NCI-H1694 (cell line): ENCODE measurements at places on chromosomes 3 and 15.

DNA sequence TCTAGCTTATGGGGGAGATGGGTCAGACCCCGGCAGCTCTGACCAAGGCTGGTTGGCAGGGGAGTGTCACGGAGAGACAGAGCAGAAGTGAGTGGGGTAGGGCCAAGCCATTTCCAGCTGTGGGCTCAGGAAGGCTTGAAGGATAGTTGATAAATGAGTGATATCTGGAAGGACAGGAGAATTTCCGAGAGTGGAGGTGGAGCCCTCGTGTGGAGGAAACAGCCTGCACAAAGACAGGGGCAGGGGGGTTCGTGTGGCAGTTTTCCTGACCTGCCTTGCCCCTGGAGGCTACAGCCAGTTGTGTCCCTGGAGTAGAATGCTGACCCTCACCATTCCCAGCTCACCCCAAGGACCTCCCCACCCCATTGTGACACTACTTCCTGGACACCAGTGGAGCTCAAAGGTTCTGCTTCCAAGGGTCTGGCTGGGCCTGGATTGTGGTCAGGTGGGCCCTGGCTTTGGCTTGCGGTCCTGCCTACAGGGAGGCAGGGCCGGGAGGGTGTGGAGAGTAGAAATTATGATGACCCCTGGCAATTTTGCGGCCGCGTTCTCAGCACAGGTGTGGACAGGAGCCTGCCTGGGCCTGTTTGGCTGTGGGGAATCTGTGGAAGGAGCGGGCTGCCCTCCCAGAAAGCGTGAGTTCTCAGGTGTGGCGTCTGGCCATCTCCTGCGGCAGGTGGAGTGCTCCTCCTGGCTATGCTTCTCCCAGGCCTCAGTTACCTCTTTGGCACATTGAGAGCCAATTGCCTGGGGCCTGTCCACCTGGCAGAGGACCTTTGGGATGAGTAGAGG lies at the start of gene SLC22A14:
SLC22A14 (plus strand) TSS at position 400 of the 792 bp plus-strand sequence. CDS start 23,733 bp downstream, outside the sequence.
- no peak for DNase-seq

GRCh38 chr3:138114431-138114918 lies 933 bp downstream of the DZIP1L start:
- no peak for DNase-seq

- no peak for DNase-seq
These were observed 538.1 kb downstream of the MAGI1 start for GRCh38 chr3:65500398-65501306.

GRCh38 chr3:38163117-38163840 lies 2.1 kb upstream of the OXSR1 start:
- DNase-seq: no peak

GRCh38 chr3:127427666-127428065 lies 139.8 kb upstream of the PRR20G start:
- no peak for DNase-seq

- no peak for DNase-seq
These were observed 459.5 kb downstream of the NR2F2 start for GRCh38 chr15:96790004-96790403.

DNA sequence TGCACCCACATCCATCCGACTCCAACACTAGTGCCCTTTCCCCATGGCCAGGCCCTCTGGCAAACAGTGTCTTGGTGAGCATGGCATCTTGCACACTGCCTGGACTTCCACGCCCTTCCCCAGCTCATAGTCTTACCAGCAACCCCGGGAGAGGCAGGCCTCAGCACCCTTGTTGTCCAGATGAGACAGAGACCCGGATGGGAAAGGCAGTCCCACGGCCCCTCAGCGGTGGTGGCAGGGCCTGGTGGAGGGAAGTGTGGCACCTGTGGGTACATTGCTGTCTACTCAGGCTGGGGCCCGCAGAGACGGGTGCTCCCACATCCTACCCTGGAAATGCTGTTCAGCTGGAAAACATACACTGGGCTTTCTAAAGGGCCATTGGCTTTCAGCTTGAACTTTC lies 28.4 kb downstream of the HDAC11 start:
- no peak for DNase-seq

DNA sequence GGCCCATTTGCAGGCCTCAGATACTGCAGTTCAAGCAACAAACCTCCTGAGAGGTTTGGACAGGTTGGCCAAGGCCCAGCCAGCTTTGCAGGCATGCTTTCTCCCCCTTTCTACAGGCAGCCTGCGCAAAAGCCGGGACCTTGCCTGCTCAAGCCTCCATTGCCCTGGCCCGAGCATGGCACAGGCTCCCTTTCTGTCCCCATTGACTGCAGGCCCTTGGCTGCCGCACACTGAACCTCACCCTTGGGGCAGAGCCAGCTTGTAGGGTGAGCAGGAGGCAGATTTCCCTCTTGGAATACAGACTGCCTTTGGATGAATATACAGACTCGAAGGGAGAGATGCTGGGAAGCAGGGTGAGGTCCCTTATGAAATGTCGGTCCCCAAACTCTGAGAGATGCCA lies 461.7 kb upstream of the PROK2 start:
- DNase-seq: no peak

- no peak for DNase-seq
These were observed 1125.4 kb downstream of the ROBO1 start for GRCh38 chr3:78642226-78643035.

GRCh38 chr3:161602475-161602874 lies 105.9 kb downstream of the OTOL1 start:
- DNase-seq: no peak

- no peak for DNase-seq
These were observed 4.0 kb upstream of the GP9 start for GRCh38 chr3:129056451-129057173.

- no peak for DNase-seq
These were observed 2.9 kb downstream of the SHOX2 start for GRCh38 chr3:158103081-158103886.

- no peak for DNase-seq
These were observed 326.5 kb downstream of the ZIC1 start for GRCh38 chr3:147735616-147736015.

DNA sequence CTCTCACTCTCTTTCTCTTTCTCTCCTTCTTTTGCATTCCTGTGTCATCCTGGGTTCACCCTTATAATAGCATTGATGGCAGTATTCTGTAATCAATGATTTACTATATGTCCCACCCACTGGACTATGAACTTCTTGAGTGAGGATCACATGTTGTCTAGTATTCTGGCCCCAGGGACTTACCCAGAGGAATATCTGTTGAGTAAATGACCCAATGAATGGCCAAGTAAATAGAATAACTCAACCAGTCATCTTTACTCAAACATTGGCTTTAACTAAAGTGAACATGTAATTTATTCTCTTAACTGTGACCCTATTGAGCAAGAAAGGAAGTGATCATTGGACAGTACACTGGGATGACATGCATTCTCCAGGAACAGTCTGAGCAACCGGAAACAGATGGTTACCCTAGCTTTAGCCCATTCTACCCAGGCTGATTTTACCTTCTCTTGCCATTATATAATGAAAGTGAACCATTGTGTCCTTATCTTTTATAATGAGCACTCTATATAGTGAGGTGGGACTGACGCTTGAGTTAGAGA lies 94.5 kb upstream of the SOX14 start:
- no peak for DNase-seq

GRCh38 chr3:73469331-73469730 lies 155.4 kb downstream of the PDZRN3 start:
- DNase-seq: no peak

DNA sequence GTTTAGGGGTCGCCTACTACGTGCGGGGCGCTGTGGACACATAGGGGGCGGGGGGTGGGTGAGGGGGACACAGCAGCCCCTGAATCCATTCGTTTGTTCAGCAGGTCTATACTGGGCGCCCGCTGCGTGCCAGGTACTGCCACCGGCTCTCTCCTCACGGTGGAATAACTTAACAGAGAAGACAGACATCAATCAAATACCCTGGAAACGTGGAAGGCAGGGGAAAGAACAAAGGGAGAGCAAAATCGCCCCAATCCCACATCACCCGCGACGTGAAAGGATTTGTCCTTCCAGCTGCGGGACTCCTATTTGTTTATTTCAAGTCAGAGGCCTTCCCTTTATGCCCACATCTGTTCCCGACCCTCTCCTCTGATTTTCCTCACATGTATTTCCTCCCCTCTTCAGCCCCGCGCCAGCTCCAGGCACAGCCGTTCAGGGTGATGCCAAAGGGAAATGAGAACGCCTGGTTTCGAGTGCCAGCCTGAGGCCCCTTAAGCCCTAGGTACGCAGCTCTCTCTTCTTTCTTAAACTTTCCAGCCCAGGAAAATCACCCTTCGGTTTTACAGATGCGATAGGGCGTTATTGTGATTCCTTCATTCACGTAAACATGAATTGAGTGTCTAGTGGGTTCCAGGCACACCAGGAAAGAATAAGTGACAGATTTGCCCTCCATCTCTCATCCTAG lies 726 bp upstream of the PROK2 start:
- no peak for DNase-seq

GRCh38 chr3:186260726-186261125 lies 101.3 kb downstream of the DGKG start:
- DNase-seq: no peak

GRCh38 chr3:55467099-55467498 lies 20.0 kb downstream of the WNT5A start:
- DNase-seq: no peak

GRCh38 chr15:84604826-84605553 lies 4.2 kb downstream of the ZSCAN2 start:
- no peak for DNase-seq

GRCh38 chr3:108283006-108283405 lies 13.3 kb upstream of the HHLA2 start:
- DNase-seq: no peak

- DNase-seq: no peak
These were observed 201.1 kb downstream of the MAGI1 start for GRCh38 chr3:65837604-65838003.
